ENCODE measurements at places on chromosomes 3 and 15.

DNA sequence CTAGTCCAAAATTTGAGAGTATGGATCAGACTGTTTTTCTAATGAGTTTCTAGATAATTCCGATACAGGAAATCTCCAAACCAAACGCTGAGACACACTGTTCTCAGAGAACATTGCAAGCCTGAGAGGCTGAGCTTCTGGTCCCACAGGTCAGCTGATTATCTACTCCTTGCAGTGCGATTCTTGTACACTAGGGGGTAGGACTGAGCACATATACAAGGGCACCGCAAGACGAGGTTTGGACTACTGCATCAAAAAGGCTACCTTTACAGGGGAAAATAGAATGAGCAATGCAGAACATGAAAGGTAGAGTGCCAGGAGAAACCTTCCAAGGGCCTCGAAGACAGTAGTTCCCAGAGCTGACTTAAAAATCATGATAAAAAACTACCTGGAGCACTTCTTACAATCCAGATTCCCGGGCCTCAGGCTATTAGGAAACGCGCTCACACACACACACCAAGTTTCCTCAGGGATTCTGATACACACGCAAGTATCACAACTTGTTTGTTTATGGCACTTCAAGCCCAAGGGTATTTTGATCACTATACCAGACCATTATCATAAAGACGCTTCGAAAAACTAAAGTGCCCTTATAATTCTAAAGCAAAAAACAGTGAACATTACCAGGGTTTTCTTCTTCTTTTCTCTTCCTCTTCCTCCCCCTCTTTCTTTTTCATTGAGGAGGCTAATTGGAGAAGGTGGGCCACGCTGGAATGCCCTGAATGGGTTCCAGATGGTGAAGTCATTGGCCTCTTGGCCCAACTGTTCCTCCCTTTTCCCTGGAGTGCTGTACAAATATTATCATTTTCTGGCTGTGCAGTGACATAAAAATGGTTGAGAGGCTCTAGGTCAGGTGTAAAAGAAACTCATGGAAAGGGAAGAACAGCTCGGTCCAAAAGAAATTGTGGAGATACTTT lies 61.8 kb downstream of the SLC12A8 start:
- DNase-seq: no peak

DNA sequence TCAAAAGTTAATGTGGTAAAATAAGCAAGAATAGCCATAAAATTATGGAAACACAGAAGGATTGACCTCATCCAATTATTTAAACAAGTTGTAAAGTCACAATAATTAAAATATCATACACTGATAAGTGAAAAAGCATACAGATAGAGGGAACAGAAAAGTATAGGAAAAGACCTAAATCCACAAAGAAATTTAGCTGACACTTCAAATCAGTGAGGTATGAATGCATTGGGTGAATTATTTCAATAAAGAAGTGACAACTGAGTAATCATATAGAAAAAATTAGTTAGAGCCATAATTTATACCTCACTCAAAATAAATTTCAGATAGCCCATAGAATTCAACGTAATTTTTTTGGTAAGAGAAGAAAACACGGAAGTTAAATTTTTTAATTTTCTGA lies 25.1 kb downstream of the TFDP2 start:
- no peak for DNase-seq

DNA sequence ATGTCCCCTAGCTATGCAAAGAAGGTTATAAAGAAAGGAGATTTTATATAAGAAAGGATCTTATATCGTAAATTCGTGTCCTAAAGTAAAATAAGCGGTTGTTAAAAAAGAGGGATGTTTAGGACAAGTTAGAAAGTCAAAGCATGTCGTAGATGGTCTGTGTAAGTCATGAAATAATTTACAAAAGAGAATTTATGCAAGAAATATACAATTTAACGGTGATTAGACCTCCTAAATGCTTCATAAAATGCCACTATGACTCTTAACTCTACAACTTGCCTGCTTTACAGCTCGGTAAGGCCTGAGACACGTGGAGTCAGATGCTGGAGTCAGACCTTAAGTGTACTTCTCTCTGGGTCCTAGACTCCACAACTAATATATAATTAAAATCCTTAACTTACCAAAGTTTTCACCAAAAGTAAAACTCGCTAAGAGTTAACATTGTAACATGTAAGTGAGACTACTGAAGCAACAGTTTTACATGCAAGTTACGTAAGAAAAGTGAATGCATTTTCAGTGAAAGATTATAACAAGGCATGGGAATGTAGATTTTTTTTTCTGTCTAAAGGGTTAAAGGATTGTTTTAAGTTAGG lies 13.3 kb upstream of the SRPRB start:
- DNase-seq: no peak

DNA sequence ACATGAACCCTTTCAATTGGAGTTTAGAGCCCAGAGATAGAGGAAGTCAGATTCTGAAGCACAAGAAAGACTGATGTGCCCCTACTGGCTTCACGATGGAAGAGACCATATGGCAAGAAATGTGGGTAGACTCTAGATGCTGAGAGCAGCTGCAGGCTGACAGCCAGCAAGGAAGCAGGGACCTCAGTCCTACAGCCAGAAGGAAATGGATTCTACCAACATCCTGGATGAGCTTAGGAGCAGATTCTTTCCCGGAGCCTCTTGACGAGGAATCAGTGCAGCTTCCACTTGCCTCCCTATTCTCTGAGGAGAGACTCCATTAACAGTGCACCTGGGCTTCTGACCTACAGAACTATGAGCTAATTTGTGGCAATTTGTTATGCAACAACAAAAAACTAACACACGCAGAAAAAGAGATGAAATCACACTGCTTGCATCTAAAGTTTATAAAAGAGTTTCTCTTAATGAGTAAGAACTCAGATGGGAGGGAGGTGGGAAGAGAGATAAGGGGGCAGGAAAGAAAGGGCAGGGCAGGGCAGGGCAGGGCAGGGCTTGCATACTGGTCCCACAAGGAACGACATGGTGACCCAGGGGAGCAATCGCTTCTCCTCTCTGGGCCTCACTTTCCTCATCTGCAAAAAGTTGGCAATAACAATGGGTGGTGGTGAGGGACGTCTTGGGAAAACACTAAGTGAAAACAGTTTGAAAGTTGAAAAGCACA lies 440.9 kb downstream of the FOXP1 start:
- no peak for DNase-seq

- DNase-seq: no peak
Measured at GRCh38 chr3:52447512-52448355, 2.8 kb upstream of the SEMA3G start.

DNA sequence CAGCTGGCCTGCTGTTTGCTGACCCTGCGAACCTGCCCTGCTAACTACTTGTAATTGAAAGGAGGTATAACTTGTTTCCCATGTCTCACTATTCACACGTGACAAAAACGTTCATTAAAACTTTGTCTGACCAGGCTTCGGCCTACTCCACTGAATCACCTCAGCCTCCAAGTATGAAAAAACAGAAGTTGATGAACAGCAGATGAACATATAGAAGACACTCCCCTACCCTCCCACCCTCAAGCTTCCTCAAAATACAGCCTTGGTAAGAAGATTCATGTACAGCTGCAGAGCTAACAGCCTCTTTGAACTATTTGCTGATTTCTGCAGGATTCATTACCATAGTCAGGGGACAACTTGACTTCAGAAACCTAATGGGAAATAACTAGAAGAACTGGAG lies 10.7 kb downstream of the RBM15B start:
- DNase-seq: no peak

DNA sequence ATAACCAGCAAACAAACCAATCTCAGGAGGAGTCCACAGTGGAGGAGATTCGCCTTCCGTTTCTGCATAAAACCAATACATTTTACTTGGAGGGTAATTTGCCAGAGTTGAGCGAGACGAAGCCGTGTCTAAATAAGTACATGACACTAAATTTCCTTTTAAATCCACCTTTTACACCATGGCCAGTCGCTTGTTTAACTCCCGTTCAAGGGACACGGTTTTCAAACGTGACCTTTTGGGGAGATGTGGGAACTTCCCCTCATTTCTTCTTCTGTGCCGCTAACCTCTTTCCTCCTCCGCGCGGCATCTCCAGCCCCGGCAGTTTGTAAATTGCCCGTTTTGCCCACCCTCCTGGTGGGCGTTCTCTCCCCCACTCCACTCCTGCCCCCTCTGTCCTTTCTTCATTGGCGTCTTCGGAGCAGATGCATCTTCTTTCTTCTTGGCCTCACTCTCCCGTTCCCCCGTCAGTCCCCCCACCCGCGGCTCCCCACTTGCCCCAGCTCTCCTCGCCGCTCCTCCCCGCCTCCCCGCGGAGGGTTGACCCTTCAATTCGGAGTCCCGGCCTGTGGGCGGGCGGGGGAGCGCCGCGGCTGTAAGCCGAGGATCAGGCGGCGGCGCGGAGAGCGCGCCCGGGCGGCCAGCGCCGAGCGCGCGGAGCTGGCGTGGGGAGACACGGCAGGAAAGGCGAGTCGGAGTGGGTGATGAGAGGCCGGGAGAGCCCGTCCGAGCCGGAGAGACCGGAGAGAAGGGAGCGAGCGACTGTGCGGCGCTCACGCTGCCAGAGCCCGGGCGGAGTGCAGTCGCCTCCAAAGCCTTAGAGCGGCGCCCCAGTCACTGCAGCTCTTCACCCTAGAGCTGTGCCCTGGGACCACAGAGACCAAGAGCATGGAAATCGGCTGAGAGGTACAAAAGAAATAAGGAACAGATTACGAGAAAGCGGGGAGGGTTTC lies at the start of gene NLGN1:
NLGN1 (plus strand) TSS at position 584 of the 950 bp plus-strand sequence.
- DNase-seq: peak; percentile 51

GRCh38 chr3:77412021-77412438 lies 372.1 kb downstream of the ROBO2 start:
- no peak for DNase-seq

DNA sequence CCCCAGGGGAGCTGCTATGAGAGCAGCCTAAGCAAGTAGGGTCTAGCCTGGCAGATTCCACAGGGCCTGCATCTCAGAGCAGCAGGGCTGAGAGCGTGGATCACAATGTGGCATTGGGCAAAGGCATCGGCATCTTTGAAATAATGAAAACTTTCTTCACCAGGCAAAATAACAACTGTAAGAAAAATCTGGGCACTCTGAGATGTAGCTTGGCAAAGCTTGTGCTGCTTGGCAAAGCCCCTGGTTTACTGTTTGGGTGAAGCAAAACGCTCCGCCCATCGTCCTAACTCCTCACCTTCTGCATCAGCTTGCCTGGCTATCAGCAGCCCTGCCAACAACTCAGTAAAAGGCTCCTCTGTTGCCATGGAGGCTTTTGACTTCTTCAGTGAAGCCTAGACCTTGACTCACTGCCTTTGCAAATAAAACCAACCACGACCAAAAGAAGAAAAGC lies 212.8 kb upstream of the EIF1B start:
- no peak for DNase-seq

- DNase-seq: no peak
Measured at GRCh38 chr3:46470831-46471230, 6.1 kb upstream of the LTF start.

DNA sequence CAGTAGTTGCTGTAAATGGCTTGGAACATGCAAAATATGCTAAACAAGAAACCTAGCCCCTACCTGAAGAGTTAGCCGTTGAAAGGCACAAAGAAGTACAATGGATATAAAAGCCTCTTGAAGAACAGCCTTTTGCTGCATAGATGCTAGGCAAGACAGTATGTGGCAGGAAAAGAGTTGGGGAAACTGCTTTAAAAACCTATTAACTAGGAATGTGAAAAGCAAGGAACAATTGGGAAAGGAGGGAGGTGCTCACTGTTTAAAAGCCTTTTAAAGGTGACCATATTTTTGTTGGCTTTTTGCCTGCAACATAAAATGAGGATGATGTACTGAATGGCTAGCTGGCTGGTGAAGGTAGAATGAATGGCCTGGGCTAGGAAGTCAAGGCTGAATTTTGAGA lies 24.5 kb upstream of the SOX2 start:
- DNase-seq: no peak

GRCh38 chr15:66844041-66844746 lies 142.2 kb downstream of the SMAD6 start:
- no peak for DNase-seq

DNA sequence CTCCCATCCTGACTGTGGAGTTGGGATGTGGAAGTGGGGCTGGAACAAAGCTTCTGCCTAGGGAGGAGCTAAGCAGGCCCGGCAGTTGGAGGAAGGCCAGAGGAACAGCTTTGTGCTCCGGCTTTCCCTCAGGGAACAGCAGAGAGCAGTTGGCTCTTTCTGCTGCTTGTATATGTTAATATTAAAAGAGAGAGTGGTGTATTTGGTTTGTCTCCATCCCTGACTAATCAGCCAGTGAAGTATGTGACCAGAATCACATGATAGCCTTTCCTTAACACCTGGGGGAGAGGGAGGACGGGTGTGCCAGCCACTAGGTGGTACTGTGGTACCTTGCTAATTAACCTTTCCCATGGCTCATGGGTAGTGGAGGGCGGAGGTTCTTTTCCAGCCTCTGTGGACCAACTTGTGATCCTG lies 10.0 kb downstream of the EIF2B5 start:
- DNase-seq: peak; percentile 61

- peak; percentile 5 for DNase-seq
Measured at GRCh38 chr15:85137489-85138168, 156.0 kb downstream of the PDE8A start.

DNA sequence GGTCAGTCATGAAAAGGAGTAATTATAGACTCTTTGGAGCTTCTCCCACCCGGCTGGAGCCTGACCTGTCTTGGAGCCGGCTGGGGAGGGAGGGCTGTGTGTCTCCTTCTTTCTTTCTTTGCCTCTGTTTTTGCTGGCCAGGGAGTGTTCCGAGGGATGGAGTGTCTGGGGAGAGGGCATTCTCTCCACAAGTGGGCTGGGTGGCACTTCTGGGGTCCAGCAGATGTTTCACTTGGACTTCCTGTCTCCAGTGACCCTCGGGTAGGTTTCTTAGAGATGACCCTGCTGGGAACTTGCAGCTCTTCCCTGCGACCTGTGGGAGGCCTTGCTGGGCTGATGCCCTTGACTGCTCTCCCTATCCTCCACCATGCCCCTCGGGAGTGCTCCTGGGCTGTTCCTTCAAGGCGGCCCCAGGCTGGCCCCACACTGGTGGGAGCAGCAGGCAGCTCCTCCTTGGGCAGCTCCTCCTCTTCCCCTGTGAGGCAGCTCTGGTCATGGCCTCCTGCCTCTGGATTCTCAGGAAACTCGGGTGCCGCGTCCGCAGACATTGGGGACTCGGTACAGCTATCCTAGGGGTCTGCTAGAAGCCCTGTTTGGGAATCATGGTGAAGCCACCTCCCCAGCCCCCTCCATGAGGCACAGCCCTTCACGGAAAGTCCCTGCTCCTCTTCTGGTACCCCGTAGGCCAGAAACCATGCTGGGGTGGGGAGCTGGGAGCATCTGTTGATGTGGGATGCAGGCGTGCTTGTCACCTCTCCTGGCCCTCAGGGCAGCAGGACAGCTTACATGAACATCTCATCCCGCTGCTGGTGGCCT lies 44.9 kb downstream of the APBA2 start:
- no peak for DNase-seq

DNA sequence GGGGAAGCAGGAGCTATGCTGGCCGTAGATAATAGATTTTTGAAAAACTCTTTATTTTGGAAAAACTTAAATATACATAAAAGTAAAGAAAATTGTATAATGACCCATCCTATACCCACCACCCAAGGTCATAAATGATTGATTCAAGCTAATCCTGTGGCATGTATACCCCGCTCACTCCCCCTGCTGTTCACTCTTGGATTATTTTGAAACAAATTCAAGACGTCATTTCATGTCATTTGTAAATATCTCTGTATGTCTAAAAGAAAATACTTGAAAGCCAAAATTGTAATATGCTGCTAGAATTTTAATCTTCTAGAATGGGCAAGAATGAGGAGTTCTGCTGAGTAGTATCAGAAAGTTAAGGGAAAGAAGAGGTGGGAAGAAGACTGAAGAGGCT lies 241.7 kb downstream of the FEZF2 start:
- no peak for DNase-seq

Measured in NCI-H2081 treated with DMSO at 0.1 percent for 48 hours (cell line).